ENCODE measurements at places on chromosomes 2 and 18.

GRCh38 chr2:78263571-78263970 is 741.4 kb upstream of the LRRTM4 start:
- DNase-seq = peak; percentile 46

- DNase-seq = no peak
These were observed 1.3 kb upstream of the FAP start for GRCh38 chr2:162244541-162245031.

DNA sequence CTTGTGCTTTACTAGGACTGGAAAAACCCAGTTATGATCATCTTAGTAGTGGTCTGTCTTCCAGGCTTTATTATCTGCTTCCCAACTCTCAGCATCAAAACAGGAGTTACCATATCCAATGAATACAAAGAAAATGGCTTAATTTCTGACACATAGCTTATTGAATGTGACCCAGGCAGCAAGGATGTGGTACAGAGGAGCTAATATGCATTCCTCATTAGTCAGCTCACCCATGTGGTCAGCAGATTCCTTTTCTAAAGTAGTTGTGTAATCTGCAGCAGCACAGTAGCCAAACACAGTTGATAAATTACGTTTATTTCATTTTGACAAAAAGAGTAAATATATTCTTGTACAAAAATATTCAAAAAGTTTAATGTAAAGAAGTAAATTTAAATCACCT is 43.6 kb downstream of the TSPYL6 start:
- DNase-seq = no peak

DNA sequence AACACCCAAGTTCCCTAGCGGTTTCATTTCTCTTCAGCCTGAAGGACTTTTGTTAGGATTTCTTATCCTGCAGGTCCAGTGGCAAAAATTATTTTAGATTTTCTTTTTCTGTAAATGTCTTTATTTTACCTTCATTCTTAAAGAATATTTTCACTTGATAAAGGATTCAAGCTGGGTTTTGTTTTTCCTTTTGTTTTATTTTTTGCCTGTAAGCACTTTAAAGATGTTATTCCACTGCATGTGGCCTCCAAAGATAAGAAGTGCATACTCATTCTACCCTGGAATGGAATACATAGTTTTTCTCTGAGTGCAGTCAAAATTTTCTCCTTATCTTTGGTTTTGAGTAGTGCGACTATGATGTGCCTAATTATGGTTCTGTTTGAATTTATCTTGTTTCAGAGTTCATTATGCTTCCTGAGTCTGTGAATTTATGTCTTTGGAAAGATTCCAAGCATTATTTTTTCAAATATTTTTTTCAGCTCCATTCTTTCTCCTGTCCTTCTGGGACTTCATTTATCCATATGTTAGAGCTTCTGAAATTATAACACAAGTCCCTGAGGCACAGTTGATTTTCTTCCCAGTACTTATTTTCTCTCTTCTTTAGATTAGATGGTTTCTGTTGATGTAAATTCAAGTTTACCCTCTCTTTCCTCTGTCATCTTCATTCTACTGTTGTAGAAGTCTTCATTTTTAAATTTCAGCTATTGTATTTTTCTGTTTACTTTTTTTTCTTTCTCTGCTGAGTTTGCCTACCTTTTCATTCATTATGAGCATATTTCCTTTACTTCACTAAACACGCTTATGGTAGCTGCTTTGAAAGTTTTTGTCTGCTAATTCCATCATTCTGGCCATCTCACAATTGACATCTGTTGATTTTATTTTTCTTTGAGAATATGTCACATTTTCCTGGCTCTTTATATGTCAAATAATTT is 69.6 kb downstream of the MAPRE2 start:
- no peak for DNase-seq

DNA sequence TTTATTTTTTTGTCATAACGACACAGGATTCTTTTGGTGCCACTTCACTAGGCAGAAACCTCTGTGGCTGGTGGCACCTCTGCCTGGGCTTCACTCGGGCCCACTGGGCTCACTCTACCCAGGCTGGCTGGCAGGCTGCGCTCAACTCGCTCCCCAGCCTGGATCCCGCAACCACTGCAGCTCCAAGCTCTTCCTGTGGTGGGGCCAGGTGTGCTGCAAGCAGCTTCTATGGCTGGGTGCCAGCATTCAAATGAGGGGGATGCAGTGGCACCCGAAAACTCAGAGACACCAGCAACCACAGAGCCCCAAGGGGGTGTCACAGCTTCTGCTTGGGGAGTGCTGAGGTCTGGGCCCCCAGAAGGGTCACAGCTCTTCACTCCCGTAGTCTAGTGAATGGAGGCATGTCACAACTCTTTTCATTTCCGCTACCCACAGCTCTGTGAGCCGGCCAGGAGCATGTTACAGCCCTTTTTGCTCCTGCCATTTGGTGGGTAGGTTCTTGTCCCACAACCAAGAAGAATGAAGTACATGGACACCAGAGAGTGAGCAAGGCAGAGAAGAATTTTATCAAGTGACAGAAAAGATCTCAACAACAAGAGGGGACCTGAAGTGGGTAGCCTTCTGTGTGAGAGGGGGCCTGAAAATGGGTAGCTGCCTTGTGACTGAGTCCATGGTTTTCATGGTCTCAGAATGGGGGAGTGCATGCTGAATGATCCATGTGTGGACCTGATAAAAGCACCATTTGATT is 170.1 kb downstream of the UBR3 start:
- DNase-seq = peak; percentile 49

GRCh38 chr18:73793386-73793785 is 354.2 kb downstream of the FBXO15 start:
- DNase-seq = no peak

DNA sequence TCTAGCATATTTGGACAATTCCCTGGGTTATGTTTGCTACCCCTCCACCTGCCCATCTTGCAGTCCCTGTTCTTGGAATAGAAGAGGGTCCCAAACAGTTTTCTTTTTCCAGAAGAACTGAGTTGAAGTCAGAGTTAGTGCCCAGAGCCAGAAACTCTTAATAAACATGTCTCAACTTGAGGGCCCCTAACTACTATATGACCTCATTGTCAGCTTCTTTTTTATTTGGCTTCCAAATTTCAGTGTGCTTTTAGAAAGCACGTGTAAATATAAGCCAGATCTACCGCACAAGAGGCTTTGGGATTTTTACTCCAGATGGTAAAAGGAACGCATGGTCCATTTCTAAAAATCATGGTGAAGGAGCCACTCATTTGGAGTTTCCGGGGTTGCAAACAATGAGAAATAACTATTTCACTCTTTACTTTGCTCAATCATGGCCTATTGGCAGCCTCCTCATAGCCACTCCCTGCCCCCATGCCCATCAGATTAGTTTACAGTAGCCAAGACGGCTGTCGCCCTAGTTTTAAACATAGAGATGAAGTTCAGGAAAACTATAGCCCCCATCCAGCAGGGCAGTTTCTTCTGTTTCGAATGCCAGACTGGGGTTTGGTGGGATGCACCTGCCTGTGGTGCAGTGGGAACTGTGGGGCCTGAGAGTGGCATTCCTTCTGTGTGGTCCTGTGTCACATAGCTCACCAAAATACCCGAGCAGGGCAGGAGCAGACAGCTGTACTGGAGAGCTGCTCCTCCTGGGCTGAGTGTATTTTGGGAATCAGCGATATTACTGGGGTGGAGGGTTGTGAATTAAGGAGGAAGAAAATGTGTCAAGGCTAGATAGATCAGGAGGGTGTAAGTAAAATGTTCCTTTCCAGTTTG is 1.7 kb downstream of the MAPRE3 start:
- DNase-seq = no peak

GRCh38 chr18:30676053-30676480 is 366.5 kb downstream of the DSC3 start:
- DNase-seq = no peak

DNA sequence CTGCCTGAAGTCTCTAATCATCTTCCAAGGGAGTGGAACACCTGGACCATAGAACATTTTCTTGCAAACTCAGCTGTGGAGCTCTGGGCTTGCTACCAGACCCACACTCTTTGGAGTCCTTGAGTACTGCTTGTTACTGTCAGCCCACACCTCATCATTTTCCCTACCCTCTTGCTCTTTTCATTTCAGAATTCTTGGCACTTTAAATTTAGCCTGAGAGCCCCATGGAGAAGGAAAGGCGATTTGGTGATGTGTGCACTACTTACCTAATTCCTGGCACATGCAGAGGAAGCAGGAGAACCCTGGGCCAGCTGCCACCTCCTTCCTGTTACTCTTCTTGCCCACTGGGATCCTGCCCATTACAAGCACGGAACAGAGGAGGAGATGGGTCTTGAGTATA is 31.7 kb downstream of the TMEM178A start:
- peak; percentile 87 for DNase-seq

DNA sequence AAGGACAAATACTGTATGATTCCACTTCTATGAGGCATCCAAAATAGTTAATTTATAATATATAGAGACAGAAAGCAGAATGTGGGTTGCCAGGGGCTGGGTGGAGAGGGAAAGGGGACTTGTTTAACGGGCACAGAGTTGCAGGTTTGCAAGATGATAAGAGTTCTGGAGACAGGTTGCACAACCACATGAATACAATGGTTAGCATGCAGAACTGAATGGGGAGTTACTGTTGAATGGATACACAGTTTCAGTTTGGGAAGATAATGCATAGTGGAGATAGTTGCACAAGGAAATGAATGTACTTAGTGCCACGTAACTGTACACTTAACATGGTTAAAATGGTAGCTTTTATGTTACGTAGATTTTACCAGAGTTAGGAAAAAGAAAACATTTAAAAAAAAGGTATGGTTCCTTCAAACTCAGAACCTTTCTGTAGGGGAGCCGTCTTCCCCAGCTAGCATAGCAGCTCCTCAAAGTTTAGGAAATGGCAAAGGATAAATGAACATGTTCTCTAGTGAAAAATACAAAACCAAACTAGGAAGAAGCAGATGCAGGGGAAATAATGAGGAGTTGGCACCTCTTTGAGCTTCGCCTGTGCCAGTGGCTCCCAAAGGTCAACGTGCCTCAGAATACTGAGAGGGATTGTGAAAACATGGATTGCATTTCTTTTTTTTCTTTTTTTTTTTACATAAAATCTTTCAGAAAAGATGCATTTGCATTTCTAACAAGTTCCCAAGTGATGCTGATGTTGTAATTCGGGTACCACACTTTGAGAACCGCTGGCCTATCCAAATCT is 95.2 kb downstream of the ZCCHC2 start:
- no peak for DNase-seq

- no peak for DNase-seq
These were observed 61.1 kb upstream of the RND3 start for GRCh38 chr2:150548527-150548926.

GRCh38 chr2:29262681-29263260 is 147.6 kb downstream of the CLIP4 start:
- no peak for DNase-seq

GRCh38 chr2:29057006-29057405 is 17.3 kb downstream of the PCARE start:
- no peak for DNase-seq

DNA sequence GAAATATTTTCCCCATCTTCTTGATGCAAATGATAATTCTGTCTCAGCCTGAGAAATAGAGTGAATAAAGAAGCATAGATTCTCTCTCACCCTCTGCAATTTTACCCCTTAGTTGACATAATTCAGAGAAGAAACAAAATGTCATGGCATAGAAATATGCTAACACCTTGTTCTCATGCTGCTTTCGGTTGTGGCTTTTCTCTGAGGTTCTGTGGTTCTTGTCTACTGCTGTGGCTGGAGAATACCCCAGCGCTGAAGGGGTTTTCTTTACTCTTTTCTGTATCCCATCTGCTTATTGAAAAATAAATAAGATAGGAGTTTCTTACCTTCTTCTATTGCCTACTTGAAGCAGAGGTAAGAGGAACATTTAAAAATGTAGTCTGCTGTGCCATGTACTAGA is 15.4 kb upstream of the RAB27B start:
- no peak for DNase-seq

DNA sequence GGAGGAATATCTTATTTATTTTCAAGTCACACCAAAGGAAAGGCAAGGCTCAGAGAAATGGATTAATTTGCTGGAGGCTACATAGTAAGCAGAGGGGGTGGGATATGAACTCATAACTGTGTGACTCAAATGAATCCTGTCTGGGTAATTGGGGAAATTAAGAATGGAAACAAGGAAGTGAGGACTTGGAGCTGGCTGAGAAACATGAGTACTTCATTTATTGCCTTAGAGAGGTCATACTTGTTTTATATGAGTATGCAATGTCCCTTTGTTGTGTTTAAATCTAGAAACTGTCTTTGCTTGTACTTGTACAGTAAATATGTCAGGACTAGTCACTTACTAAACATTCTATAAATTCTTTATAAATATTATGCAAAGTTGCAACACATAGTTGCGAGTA is 2166.7 kb upstream of the PIK3C3 start:
- DNase-seq = no peak

DNA sequence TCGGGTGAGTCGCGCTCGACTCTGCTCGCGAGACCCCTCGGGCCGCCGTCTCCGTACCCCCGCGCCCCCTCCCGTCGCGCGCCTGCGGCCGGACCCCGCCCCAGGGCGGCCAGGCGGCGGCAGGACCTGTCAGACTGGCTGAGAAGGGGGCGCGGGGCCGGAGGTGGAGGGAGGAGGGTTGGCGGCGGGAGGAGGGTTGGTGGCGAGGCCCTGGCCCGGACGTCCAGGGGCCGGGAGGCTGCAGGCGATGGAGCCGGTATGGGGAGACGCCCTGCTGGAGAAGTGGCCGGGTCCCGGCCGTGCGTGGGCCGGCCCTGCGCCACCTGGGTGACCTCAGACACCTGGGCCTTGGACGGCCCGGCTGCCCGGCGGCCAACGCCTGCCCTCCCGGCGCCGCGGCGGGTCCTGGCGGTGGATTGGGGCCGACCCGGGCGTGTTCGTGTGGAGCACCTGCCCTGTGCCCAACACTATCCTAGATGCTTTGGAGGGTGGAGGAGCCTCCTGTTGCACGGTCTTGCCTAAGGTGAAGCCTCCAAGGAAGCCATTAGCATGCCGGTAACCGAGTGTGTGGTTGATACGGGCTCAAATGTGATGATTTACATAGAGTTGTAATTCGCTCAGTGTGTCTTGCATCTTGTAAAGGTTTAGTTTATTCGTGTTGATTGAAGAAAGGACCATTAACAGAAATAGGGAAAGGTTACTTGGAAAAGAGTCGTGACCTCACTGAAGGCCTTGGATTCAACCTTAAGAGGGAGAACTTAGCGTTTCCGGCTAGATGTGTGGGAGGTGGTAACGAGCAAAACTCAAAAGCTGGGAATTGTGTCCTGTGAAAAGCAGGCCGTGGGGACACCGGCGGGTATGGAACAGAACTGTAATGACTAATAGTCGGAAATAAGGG is 550 bp downstream of the MYL12B start:
- DNase-seq = peak; percentile 71

DNA sequence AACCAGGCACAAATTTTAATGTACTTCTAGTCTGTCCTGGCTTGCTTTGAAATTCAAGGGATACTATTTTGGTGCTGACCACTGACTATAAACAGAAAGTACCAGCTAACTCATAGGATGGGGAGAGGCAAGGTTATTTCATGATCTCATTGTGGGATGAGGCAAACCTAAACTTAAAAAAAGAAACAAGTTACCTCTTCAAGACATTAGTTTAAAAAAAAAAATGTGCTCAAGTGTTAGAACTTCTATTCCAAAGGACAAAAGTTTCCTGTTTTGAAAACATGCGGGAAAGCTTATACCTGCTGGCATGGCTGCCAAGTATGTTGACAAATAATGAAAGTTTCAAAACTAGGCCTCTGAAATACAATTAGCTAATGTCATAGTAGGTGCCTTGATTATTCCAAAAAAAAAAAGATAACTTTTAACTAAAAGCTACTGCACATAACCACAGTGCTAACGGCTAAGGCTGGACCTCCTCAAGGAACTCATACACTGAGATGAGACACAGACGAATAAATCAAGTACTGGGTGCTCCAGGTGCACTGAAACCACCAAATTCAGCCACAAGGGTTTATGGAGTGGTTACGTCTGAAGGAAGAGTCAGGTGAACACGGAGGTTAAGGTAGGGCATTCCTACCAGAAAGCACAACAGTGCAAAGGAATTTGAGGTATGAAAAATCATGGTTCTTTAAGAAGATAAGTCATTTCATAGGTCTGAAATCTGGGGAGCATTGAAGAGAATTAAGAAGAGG is 38.1 kb downstream of the TMEM131 start:
- DNase-seq = no peak

Data from posterior cingulate gyrus (tissue), 11 donors.